ENCODE measurements at places on chromosomes 4 and X. TPM values are rescaled to one million over a fixed set of nuclear protein-coding genes. Genes with fewer than 3 reads are reported as not detected.

DNA sequence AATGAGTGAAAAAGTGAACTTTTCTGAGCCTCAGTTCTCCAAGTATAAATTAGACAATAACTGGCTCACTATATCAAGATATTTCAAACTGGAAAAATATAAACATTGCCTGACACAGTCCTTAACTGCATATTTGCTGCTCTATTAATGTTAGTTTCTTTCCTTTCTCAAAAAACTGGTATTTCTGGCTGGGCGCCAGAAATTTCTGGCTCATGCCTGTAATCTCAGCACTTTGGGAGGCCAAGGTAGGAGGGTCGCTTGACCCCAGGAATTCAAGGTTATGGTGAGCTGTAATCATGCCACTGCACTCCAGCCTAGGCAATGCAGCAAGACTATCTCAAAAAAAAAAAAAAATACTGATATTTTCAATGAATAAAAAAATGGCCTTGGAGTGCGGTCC is 227.0 kb downstream of the MAGEB17 start:
- no peak overlapping the region for H3K4me3 ChIP-seq
- no peak overlapping the region for H3K27ac ChIP-seq
- H3K36me3 ChIP-seq, result no peaks in the 10 kb centered on the region
- no peaks in the 10 kb centered on the region for H3K27me3 ChIP-seq
- no peaks in the 10 kb centered on the region for H3K4me1 ChIP-seq
- DNase-seq, result no peak

GRCh38 chrX:40647307-40648197 is at the start of gene CXorf38:
Gene CXorf38 (minus strand): TSS chrX:40647561. CDS start chrX:40647520, 41 bp downstream.
- H3K4me1 ChIP-seq, result peaks cover 8% of the 10 kb centered on the region
- peaks cover 13% of the 10 kb centered on the region for H3K36me3 ChIP-seq
- H3K27me3 ChIP-seq, result no peaks in the 10 kb centered on the region

GRCh38 chr4:108512615-108513505 is 107.5 kb upstream of the RPL34 start:
- no peak overlapping the region for H3K4me3 ChIP-seq
- H3K36me3 ChIP-seq, result no peaks in the 10 kb centered on the region
- H3K27me3 ChIP-seq, result no peaks in the 10 kb centered on the region

- no peak overlapping the region for H3K4me3 ChIP-seq
- DNase-seq, result no peak
- H3K36me3 ChIP-seq, result no peaks in the 10 kb centered on the region
- 0 out of 2 replicates have a peak, but pooled peaks cover 4% of the 10 kb centered on the region for H3K27me3 ChIP-seq
- H3K4me1 ChIP-seq, result no peaks in the 10 kb centered on the region
- no peak overlapping the region for H3K27ac ChIP-seq
Measured at GRCh38 chrX:149569770-149570169, 17.5 kb downstream of the MAGEA9B start.

DNA sequence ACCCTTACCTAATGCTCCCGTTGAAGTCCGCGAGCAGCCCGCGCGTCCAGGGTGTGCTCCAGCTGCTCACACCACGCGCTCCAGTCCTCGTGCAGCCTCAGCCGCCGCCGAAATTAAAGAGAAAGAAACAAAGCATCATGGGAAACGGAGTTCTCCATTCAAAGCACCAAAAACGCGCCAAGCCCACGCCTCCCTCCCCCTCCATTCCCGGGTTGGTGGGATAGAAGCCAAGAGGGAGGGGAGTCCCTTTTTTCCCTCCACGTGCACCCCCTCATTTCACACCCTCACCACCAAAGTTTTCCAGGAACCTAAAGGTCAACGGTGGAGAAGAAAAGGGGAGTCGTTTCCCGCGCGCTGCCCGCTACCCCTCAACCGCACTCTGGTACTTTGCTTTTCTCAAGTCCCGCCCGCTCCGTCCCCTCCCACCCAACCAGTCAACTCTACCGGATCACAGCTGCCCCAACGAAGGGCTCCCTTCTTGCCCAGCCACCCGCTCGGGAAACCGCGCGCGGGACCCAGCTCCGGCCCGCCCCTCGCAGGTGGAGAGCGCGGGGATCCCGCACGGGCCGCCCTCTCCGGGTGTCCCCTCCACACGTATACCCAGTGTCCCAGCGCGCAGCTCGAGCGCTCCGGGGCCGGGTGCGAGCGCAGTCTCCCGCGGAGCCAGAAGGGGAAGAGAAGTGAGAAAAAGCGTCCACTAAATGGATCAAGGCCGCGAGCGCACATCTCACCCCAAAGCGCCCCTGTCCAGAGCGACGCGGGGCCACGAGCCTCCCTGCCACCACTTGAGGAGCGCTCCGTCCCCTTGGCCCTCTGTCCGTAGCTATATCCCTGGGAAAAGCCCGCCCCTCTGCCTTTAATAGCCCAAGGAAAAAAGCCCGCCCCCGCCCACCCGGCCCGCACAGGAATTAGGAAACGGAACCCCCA is 65.1 kb upstream of the CCDC160 start:
- H3K4me1 ChIP-seq, result no peaks in the 10 kb centered on the region
- no peak for DNase-seq
- no peak overlapping the region for H3K27ac ChIP-seq
- H3K4me3 ChIP-seq, result no peak overlapping the region
- peaks cover 9% of the 10 kb centered on the region for H3K27me3 ChIP-seq

DNA sequence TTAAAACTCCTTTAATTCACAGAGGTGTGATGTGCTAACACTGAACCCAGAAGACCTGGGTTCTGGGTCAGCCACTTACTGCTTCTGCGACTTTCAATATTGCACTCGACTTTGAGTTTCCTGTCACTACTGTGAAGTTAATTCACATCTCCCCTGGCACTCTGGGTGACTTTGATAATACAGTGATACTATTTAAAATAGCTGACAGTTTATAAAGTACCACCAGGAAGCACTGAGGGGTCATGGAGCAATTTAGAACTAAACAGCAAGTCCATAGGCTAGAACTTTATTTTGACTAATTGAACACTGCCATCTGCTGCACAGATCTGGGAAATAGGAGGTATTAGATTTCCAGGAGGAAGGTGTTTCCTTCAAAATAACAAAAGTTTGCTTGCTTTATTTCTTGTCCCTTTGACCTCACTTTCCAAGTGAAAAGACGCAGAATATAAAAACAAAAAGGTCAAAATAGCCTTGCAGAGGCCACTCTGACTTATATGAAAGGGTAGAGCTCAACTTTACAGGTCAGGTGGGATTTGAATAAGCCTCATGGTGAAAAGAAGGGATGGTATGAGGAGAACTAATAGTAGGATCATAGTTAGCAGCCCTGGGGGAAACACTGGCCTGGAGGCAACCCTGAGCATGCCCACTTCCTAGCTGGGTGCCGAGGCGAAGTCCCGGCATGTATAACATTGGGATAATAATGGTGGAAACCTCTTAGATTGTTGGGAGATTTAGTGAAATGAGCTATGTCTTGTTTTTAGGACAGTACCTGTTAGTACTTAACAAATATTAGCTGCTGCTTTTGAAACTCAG is 53.4 kb downstream of the ZNF518B start:
- peak overlapping the region; percentile 61 for H3K27ac ChIP-seq
- H3K27me3 ChIP-seq, result no peaks in the 10 kb centered on the region
- H3K4me1 ChIP-seq, result no peaks in the 10 kb centered on the region
- DNase-seq, result peak; percentile 33
- no peaks in the 10 kb centered on the region for H3K36me3 ChIP-seq

- no peak for DNase-seq
- no peaks in the 10 kb centered on the region for H3K4me1 ChIP-seq
- no peaks in the 10 kb centered on the region for H3K36me3 ChIP-seq
- H3K4me3 ChIP-seq, result no peak overlapping the region
- no peaks in the 10 kb centered on the region for H3K27me3 ChIP-seq
Measured at GRCh38 chrX:14362721-14363120, 166.6 kb upstream of the GLRA2 start.

- H3K4me1 ChIP-seq, result peaks cover 11% of the 10 kb centered on the region
- no peak for DNase-seq
- no peak overlapping the region for H3K4me3 ChIP-seq
- H3K27me3 ChIP-seq, result no peaks in the 10 kb centered on the region
Measured at GRCh38 chrX:23937100-23937499, 29.3 kb downstream of the CXorf58 start.

- H3K4me3 ChIP-seq, result no peak overlapping the region
- no peak overlapping the region for H3K27ac ChIP-seq
- H3K27me3 ChIP-seq, result no peaks in the 10 kb centered on the region
- no peaks in the 10 kb centered on the region for H3K36me3 ChIP-seq
- no peak for DNase-seq
- H3K4me1 ChIP-seq, result no peaks in the 10 kb centered on the region
Measured at GRCh38 chr4:157929486-157929885, 243.3 kb downstream of the GASK1B start.

DNA sequence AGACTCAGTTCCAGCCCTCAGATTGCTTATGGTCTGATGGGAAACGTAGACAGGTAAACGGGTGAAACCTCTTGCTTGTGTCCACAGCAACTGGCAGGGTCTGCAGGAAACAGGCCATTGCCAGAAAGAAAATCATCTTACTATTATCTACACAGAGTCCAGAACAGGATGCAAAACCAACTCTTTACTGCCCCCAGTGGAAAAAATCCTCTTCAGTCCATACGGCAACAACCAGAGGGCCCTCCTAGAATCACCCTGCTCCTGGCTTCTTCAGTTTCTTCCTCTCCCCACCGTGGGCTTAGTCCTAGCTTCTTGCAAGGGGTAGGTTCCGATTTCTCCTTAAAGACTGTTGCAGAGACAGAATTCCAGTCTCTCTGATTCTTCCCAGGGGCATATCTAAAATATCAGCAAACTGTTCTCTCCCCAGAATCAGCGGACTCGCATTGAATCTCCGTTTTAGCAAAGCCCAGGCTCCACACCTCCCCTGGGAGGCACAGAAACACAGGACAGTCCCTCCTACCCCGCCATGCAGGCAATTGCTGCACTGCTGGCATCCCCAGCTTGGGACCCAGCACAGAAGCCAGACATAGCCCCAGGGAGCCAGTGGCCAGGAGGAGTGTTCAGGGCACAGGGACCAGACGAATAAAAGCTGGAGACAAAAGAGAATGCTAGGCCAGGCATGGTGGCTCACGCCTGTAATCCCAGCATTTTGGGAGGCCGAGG is 41.0 kb upstream of the SH3RF1 start:
- DNase-seq, result peak; percentile 57
- H3K27me3 ChIP-seq, result no peaks in the 10 kb centered on the region
- H3K36me3 ChIP-seq, result no peaks in the 10 kb centered on the region
- H3K4me3 ChIP-seq, result no peak overlapping the region
- H3K4me1 ChIP-seq, result no peaks in the 10 kb centered on the region

- H3K27ac ChIP-seq, result no peak overlapping the region
- H3K27me3 ChIP-seq, result no peaks in the 10 kb centered on the region
- H3K4me1 ChIP-seq, result no peaks in the 10 kb centered on the region
- no peaks in the 10 kb centered on the region for H3K36me3 ChIP-seq
- DNase-seq, result no peak
Measured at GRCh38 chrX:130566028-130566683, 164.4 kb downstream of the RBMX2 start.

DNA sequence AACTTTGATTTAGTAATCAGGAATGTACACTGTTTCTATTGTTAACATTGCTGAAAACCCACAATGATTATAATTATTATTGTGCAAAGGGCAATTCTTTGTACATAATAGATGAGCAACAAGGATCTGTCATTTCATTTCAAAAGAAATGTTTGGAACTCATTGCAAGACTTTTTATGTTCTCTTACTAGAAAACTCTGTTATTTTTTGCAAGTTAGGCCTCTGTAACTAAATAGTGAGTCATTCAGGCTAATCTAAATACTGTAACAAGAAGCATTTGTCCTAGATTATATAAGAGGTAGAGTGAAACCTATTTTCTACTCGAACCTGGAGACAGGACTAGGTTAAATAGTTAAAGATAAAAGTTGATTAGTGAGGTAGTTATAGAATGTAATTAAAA is 93.2 kb upstream of the FAM47B start:
- DNase-seq, result no peak
- H3K27ac ChIP-seq, result no peak overlapping the region
- no peak overlapping the region for H3K4me3 ChIP-seq
- H3K27me3 ChIP-seq, result no peaks in the 10 kb centered on the region
- no peaks in the 10 kb centered on the region for H3K36me3 ChIP-seq

- H3K27me3 ChIP-seq, result no peaks in the 10 kb centered on the region
- no peaks in the 10 kb centered on the region for H3K36me3 ChIP-seq
- H3K27ac ChIP-seq, result no peak overlapping the region
- DNase-seq, result no peak
- no peak overlapping the region for H3K4me3 ChIP-seq
Measured at GRCh38 chrX:20740443-20740842, 473.7 kb upstream of the RPS6KA3 start.

- H3K27me3 ChIP-seq, result no peaks in the 10 kb centered on the region
- DNase-seq, result no peak
- H3K36me3 ChIP-seq, result no peaks in the 10 kb centered on the region
Measured at GRCh38 chr4:6752486-6752829, 30.1 kb upstream of the KIAA0232 start.

DNA sequence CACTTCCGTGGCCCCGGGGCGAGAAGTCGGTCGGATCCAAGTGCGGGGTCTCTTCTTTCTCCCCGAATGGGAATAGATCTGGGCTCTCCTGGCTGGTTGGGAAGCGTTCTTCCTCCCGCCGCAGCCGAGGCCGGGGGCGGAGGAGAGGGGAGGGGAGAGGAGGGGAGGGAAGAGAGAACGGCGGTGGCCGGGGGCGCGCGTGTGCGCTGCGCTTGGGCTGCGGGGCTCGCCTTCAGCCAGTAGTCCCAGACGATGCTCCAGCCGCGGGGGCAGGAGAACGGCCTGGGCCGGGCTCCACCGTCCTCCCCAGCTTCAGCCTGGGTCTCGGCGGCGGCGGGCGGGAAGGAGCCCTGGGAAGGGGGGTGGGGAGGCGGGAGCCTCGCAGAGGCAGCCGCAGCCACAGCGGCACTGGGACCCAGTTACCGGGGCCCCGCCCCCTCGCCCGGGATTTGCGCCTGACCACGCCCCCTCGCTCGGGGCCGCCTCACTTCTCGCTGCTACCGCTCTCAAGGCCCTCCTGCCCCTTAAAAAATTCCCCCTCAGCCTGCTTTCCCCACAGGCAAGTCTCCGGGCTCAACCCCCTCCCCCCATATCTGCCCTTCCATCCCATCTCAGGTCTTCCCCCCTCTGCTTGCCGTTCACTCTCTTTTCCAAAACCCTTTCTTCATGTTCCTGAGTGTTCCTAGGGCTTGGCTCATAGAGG is at the start of gene FGD1:
Gene FGD1 (minus strand): TSS at position 421 of the 703 bp plus-strand sequence. CDS start 802 bp downstream, outside the sequence.
- peak; percentile 79 for DNase-seq
- peaks cover 24% of the 10 kb centered on the region for H3K4me1 ChIP-seq
- H3K27me3 ChIP-seq, result no peaks in the 10 kb centered on the region
- H3K27ac ChIP-seq, result no peak within 1 kb of the TSS

GRCh38 chr4:185143601-185143969 is 519 bp downstream of the SLC25A4 start:
- H3K4me3 ChIP-seq, result peak overlapping the region; percentile 64
- no peak overlapping the region for H3K27ac ChIP-seq
- no peaks in the 10 kb centered on the region for H3K27me3 ChIP-seq
- H3K36me3 ChIP-seq, result peaks cover 26% of the 10 kb centered on the region
- peaks cover 3% of the 10 kb centered on the region for H3K4me1 ChIP-seq
- no peak for DNase-seq

GRCh38 chrX:71174795-71175194 is 30.2 kb downstream of the NLGN3 start:
- H3K27me3 ChIP-seq, result no peaks in the 10 kb centered on the region
- peaks cover 25% of the 10 kb centered on the region for H3K4me1 ChIP-seq
- no peaks in the 10 kb centered on the region for H3K36me3 ChIP-seq
- H3K4me3 ChIP-seq, result no peak overlapping the region
- H3K27ac ChIP-seq, result no peak overlapping the region
- no peak for DNase-seq

The SHROOM3 gene
- total RNA-seq, result 0.07 TPM

The MAGEA12 gene
- total RNA-seq, result 76.2 TPM

The SLC34A2 gene
- total RNA-seq, result 1.2 TPM

The PPP1R2C gene
- total RNA-seq, result not detected

The NOX1 gene
- total RNA-seq, result not detected

The XK gene
- total RNA-seq, result 14.3 TPM

The MAMLD1 gene
- 0.18 TPM for total RNA-seq

The HAND2 gene
- 6.0 TPM for total RNA-seq

The C4orf17 gene
- not detected for total RNA-seq

The RNF175 gene
- not detected for total RNA-seq

The RAB33A gene
- total RNA-seq, result 0.20 TPM
